ENCODE measurements at places on chromosomes 2 and 18.

DNA sequence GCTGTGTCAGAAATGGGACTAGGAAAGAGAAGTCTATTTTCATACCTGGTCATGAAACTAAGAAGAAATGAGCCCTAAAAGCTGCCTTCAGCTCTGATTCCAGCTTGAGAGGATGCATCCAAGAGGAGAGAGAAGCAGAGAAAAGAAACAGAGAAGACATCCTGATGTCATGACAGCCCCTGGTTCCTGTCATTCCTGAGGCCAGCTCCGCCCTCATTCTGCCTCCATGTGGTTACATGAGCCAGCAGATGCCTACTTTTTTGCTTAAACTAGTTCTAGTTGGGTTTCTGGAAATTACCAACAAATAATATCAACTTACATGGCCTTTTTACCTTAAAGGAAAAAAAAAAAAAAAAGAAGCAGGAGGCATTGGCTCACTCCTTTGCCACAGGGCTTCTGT, 14.1 kb upstream of the ACKR3 start:
- DNase-seq = no peak

GRCh38 chr18:61771861-61772260, 120.9 kb downstream of the RNF152 start:
- DNase-seq = no peak

DNA sequence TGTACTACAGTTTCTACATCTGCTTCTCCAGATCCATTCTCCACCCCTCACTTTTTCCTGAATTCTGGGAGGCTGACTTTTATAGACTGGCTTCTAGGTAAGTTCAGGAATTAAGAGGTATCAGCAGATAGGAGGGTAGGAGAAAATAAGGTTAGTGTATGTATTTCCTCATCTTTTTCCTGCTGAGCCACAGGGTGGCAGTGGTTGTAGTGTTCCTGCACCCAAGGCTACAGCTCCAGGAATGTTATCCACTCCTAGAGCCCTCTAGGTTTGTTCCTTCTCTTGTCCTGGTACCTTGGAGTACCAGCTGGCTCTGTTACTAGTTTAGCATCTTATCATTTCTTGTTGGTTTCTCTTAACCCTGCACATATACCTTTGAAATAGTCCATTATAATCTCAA, 40.7 kb upstream of the C2orf66 start:
- DNase-seq = no peak

DNA sequence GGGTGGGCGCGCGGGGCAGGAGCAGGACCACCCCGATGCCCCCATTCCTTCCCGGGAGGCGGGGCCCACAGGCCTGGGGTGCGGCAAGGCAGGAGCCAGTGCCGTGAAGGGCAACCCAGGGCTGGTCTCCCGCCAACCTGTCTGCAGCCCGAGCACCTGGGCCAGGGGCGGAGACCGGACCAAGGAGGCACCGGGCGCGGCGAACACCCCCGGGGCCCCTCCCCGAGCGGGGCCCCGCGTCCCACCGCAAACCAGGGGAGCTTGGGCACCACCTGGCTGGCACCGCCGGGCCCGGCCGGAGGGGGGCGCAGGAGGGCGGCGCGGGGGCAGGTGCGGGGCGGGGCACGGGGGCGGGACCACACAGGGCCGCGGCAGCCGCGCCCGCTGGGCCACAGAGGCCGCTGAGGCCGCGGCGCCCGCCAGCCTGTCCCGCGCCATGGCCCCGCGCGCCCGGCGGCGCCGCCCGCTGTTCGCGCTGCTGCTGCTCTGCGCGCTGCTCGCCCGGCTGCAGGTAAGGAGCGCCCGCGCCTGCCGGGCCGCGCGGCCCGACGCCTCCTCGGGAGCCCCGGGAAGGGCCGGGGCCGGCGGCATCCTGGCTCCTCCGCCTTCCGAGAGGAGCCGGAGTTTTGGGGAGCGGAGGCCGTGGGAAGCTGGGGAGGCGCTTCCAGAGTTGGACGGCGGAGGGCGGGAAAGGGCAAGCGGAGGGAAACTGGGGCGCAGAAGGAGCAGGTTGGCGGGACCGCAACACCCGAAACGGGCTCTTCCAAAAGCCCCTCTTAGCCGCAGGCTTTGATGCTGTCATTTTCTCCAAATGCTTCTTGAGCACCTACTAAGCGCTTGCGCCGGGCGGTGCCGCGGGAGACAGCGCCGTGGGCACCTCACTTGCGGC, at the start of gene TNFRSF11A:
TSS of gene TNFRSF11A (plus strand) at position 394 of the 889 bp plus-strand sequence. CDS start at position 437, 43 bp downstream.
- DNase-seq = no peak

GRCh38 chr2:234032279-234032856, 18.1 kb upstream of the SPP2 start:
- no peak for DNase-seq

DNA sequence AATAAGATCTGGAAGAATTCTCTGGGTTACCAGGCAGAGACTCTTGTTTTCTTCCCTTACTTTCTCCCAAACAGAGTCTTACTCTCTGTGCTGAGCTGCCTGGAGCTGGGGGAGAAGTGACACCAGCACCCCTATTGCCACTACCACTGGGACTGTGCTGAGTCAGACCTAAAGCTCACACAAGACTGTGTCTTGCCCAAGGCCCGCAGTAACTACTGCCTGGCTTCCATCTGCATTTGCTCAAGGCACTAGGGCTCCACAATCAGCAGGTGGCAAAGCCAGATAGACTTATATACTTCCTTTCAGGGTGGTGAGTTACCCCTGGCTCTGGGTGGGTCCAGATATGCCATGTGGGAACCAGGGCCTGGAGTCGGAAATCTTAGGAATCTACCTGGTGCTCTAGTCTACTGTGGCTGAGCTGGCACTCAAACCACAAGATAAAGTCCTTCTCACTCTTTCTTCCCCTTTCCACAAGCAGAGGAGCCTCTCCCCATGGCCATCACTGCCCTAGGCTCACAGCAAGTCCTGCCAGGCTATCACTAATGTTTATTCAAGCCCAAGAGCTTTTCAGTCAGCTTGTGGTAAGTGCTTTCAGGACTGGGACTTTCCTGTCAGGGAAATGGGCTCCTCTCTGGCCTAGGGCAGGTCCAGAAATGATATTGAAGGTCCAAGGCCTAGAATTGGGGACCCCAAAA, 27.6 kb upstream of the SERPINB2 start:
- DNase-seq = no peak

DNA sequence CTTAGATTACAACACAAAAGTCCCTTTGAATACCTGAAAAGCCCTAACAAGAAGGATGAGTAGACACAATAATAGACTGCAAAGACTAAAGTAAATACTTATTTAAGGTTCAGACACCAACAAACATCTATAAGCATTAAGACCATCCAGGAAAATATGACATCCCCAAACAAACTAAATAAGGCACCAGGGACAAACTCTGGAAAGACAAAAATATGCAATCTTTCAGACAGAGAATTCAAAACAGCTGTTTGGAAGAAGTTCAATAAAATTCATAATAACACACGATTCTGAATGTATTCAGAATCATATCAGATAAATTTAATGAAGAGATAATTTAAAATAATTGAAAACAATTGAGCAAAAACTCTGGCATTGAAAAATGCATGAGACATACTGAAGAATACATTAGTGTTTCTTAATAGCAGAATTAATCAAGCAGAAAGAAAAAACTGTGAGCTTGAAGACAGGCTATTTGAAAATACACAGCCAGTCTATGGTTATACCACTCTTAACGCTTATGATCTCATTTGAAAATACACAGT, 1388.8 kb downstream of the DSC3 start:
- no peak for DNase-seq

GRCh38 chr18:35474884-35475283, 22.9 kb downstream of the INO80C start:
- DNase-seq = no peak

- DNase-seq = no peak
Measured at GRCh38 chr2:132747046-132747445, 77.0 kb upstream of the LYPD1 start.

DNA sequence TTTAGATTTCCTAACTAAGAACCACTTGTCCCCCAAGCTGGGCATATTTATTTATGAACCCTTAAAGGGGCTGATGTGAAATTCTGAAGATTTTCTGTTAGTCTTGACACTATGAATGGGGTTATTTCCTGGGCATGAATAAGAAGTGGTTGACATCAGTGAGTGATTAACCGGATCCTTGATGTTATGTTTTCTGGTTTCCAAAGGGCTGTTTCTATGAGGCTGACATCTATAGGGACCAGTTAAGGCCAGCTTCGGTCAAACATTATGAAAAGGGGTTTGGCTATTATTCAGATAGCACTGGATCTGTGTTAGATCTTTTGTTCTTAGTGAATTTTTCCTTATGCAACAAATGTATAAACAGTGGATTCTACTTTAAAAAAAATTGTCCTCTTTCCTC, 443.7 kb upstream of the SPRED2 start:
- no peak for DNase-seq

GRCh38 chr2:136956050-136956449, 190.7 kb downstream of the THSD7B start:
- no peak for DNase-seq

GRCh38 chr18:69980509-69980908, 32.8 kb upstream of the CD226 start:
- DNase-seq = no peak

DNA sequence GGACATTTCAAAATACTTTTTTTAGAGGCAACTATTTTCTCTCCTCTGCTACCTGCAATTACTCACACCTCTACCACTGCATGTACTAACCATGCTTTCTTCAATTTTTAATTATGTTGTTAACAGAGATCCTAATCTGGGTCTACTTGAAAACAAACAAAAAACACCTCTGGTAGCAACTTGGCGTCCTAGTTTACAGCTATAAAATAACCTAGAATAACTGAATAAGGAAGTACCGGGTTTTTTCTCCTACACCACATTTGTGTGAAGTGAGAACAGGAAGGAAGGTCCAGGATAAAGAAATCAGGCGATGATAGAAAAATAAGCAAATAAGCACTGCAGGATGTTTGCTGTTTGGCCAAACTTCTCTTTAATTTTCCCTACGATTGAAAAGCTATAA, 633.5 kb downstream of the LRP1B start:
- no peak for DNase-seq

DNA sequence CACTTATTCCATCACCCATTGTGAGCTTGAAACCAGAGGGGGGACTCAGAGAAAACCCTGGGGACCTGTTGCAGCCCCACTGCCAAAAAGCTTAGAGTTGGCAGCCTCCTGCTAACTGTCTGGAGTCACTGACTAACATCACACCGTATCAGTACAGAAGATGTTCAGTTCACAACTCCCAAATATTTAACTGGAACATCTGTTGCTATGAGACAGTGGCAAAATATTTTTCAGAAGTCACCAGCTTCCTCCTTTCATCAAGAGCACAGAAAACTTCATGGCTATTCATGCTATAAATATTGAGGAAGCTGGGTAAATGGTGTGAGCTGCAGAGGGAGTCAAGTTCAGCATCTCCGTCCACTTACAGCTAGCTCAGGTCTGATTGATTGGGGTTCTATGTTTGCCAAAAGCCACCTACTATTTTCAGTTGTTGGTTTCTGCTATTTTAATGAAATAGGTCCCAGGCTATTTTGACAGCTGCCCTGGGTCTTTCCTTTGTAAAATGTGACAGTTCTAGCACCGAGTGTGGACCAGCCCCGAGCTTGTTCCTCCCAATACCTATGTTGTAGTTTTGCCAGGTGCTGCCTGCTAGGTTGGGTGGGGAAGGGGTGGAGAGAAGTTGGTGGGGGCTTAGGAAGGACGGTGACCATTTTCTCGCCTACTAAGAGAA, 9.8 kb downstream of the TUBB6 start:
- DNase-seq = no peak

- DNase-seq = no peak
Measured at GRCh38 chr2:99637159-99637697, 147.4 kb upstream of the REV1 start.

DNA sequence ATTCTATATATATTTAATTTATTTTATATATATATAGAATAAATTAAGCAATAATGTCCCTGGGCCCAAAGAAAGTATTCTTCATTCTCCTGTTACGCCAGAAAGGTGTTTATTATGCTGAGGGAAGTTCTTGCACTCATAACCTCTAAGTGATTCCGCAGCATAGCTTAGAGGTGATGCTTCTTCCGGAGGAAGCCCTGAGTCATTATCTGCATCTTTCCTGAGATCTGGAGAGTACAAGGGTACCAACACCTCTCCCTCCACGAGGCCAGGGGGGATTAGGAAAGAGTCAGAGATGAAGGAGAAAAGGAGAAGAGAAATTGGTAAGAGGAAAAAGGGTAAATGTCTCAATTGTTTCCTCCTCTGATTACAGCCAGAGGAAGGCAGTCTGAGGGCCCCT, 43.1 kb upstream of the RTN4 start:
- DNase-seq = no peak

DNA sequence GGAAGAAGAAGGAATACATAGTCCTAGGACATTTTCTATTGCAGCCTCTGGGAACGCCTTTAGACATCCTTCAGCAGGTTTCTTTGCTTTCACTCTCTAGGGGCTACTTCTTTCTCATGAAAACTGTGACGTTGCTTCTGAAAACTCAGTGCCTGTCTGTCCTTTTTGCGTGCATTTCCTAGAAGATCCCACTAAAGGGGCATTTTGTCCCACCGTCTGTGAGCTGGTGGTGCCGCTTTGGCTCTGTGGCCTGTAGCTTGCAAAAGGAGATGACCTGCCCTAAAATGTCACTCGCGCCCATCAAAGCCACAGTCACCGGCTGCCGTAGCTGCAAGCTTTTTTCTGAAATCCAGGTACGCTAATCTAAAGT, 579 bp downstream of the STAT4 start:
- no peak for DNase-seq

- no peak for DNase-seq
Measured at GRCh38 chr2:149877913-149878312, 290.3 kb upstream of the MMADHC start.

DNA sequence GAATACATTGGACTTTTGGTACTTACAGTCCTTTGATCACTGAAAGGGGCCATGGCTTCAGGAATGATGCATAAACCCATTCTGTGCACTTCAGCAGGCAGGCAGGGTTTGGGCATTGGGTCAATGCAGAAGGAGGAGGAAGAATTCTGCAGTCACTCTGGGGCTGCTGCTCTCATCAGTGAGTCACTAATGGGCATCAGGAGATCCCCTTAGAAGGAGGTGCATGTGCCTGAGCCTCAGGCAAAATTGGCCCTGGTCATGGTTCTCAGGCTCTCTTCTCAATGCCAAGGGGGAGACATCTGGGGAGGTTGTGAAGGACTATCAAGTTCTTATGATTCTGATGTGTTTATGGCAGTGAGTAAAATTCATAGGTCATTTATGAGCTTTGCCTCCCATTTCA, 52.0 kb upstream of the TNP1 start:
- DNase-seq = no peak

DNA sequence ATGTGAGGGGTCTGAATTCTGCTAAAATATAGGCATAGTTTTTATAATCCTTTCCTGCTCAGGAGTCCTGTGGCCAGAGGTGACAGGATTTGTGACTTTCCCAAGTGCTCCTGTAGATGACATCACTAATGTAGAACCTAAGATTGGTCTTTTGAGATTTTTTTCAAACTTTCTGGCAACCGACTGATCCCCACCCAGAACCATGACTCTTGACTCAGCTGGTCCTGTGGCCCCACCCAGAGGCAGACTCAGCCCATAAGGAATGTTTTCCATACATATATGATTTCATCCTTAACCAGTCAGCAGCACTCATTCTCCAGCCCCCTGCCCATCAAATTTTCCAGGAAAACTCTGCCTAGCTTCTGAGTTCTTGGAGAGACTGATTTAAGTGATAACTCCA, 46.8 kb downstream of the COMMD1 start:
- no peak for DNase-seq

- no peak for DNase-seq
Measured at GRCh38 chr2:3587432-3587831, 7.5 kb upstream of the COLEC11 start.
